ENCODE measurements at places on chromosomes 16 and 17. TPM values are rescaled to one million over a fixed set of nuclear protein-coding genes. Genes with fewer than 3 reads are reported as not detected.
A peak's percentile ranks its signal among the peaks of the same experiment; 100 is the strongest.

NUDT7 gene
- total RNA-seq: 2.8 TPM

TEKT5 gene
- not detected for total RNA-seq

FNDC8 gene
- not detected for total RNA-seq

PPP1R1B gene
- total RNA-seq: not detected

AFMID gene
- total RNA-seq: 16.5 TPM

TM4SF5 gene
- total RNA-seq: not detected

KCTD11 gene
- total RNA-seq: 5.4 TPM

CCL3 gene
- total RNA-seq: not detected

ARL16 gene
- total RNA-seq: 41.0 TPM

COG4 gene
- 78.0 TPM for total RNA-seq

FBXW10B gene
- total RNA-seq: 0.41 TPM

GRCh38 chr17:77869665-77870132 lies 88.8 kb upstream of the TNRC6C start:
- H3K36me3 ChIP-seq: no peaks in the 10 kb centered on the region
- no peak overlapping the region for H3K4me3 ChIP-seq
- H3K27me3 ChIP-seq: peaks cover 11% of the 10 kb centered on the region
- no peak overlapping the region for H3K27ac ChIP-seq
- H3K4me1 ChIP-seq: peaks cover 3% of the 10 kb centered on the region
- no peak for DNase-seq

GRCh38 chr17:1755827-1756262 lies 6.0 kb upstream of the SERPINF1 start:
- no peak overlapping the region for H3K4me3 ChIP-seq
- no peaks in the 10 kb centered on the region for H3K4me1 ChIP-seq
- no peak overlapping the region for H3K27ac ChIP-seq
- H3K36me3 ChIP-seq: no peaks in the 10 kb centered on the region
- H3K27me3 ChIP-seq: no peaks in the 10 kb centered on the region

DNA sequence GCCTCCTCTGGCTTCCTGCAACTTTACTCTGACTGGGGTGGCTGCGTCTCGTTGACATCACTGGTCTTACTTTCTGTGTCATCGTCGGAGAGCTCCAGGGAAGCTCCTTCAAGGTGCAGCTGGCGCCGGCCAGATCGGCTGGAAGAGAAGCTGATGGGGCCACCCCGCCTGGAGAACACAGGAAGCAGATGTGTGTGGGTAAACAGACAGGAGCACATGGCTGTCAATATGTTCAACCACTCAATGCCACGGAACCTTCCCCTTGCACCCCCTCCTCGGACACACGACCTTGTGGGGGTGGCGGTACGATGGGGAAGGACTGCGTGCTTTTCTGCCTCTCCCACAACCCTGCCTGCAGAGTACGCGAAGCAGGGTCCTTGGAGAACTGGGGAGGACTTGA lies 40.1 kb downstream of the NDEL1 start:
- DNase-seq: no peak
- H3K4me3 ChIP-seq: no peak overlapping the region
- H3K4me1 ChIP-seq: no peaks in the 10 kb centered on the region
- H3K27ac ChIP-seq: no peak overlapping the region

GRCh38 chr17:44221084-44221861 lies 1.8 kb upstream of the UBTF start:
- H3K27ac ChIP-seq: 0 out of 2 replicates have a peak overlapping the region, but pooled peaks have one; percentile 11
- H3K36me3 ChIP-seq: peaks cover 30% of the 10 kb centered on the region
- H3K27me3 ChIP-seq: no peaks in the 10 kb centered on the region

- H3K4me1 ChIP-seq: peaks cover 6% of the 10 kb centered on the region
- DNase-seq: no peak
- peaks cover 92% of the 10 kb centered on the region for H3K36me3 ChIP-seq
- no peak overlapping the region for H3K4me3 ChIP-seq
- H3K27ac ChIP-seq: no peak overlapping the region
Observed at GRCh38 chr17:64537488-64537887, 30.7 kb downstream of the CEP95 start.

DNA sequence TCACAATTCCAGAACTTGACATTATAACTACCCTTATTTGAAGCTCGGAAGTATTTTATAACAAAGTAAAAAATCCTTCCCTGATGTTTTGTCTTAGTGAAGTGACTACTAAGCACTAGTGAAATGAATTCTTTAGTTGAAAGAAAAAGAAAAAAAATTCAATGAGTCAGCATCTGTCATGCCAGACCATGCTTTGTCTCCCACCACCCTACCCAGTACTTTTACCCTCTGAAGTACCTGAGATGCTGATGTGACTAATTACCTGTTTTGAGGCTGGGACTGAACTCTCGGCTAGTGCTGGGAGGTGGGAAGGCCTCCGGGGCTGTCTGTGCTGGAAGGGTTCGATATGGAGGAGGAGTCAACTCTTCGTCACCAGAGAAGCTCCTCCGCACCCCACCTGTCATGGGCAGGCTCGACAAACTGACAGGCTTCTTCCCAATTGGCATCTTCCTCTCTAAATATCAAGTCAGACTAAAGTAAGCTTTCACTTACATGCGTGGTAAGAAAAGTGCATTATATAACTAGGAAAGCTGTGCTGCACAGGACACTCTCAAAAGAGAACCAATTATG lies 19.6 kb downstream of the NME2 start:
- no peaks in the 10 kb centered on the region for H3K27me3 ChIP-seq
- no peak overlapping the region for H3K27ac ChIP-seq
- H3K4me3 ChIP-seq: no peak overlapping the region
- H3K36me3 ChIP-seq: peaks cover 29% of the 10 kb centered on the region

- no peak overlapping the region for H3K27ac ChIP-seq
- H3K27me3 ChIP-seq: no peaks in the 10 kb centered on the region
- DNase-seq: no peak
- no peaks in the 10 kb centered on the region for H3K36me3 ChIP-seq
- H3K4me1 ChIP-seq: no peaks in the 10 kb centered on the region
Observed at GRCh38 chr17:21742326-21742725, 50.0 kb downstream of the KCNJ18 start.

DNA sequence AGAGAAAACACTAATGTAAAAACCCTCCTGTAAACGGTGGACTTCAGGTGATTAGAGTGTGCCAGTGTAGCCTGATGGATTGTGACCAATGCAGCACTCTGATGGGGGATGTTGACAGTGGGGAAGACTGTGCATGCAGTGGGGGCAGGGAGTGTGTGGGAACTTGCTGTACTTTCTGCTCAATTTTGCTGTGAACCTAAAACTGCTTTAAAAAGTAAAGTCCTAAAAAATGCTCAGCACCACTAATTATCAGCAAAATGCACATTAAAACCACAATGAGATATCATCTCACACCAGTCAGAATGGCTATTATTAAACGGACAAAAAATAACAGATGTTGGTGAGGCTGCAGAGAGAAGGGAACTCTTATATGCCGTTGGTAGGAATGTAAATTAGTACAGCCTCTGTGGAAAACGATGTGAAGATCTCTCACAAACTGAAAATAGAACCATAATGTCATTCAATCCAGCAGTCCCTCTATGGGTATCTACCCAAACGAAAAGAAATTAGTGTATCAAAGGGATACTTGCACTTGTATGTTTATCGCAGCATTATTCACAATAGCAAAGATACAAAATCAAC lies 9.7 kb upstream of the ULK2 start:
- no peaks in the 10 kb centered on the region for H3K36me3 ChIP-seq
- H3K4me1 ChIP-seq: no peaks in the 10 kb centered on the region
- H3K4me3 ChIP-seq: no peak overlapping the region
- no peak overlapping the region for H3K27ac ChIP-seq
- H3K27me3 ChIP-seq: no peaks in the 10 kb centered on the region

- peaks cover 1% of the 10 kb centered on the region for H3K36me3 ChIP-seq
- H3K4me3 ChIP-seq: no peak overlapping the region
- H3K27ac ChIP-seq: no peak overlapping the region
- H3K27me3 ChIP-seq: no peaks in the 10 kb centered on the region
- DNase-seq: no peak
Observed at GRCh38 chr16:83818276-83818675, 10.5 kb downstream of the HSBP1 start.

GRCh38 chr16:73043828-73044467 lies 4.0 kb downstream of the ZFHX3 start:
- DNase-seq: no peak
- H3K4me1 ChIP-seq: peaks cover 39% of the 10 kb centered on the region
- peaks cover 3% of the 10 kb centered on the region for H3K36me3 ChIP-seq

DNA sequence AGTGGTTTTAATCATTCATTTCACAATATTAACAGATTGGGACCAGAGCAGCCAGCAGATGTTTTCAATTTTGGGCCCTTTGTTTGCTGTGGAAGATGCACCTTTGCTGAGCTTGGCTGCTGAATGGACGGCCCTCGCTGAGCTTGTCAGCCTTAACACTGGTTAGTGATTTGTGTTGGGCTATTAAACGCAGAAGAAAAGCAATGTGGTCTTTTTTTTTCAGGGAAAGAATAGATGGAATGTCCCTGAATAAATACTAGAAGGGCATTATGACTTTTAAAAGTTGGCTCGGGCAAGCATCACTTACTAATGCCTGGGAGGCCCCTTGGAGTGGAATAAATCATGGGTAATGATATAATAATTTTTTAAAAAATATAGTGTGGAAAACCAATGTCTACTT lies 297.0 kb downstream of the MAP2K6 start:
- no peaks in the 10 kb centered on the region for H3K27me3 ChIP-seq
- H3K36me3 ChIP-seq: no peaks in the 10 kb centered on the region
- no peak overlapping the region for H3K27ac ChIP-seq
- no peak for DNase-seq
- no peaks in the 10 kb centered on the region for H3K4me1 ChIP-seq

DNA sequence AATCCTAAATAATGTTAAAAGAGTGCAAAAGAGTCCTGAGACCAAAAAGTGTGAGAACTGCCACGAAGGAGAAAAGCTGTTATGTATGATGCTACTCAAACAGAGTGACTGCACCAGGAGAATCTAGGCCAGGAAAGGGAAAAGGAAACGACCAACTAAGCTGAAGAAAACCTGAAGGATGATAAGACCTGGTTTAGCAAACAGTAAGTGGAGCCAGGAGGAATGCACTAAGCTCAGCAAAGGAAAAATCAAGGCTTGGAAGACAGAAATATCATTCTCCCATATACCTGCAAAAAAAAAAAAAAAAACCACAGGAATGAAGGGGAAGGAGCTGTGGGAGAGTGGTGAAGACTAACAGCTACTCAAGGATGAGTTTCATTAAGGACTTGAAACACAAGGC lies 21.1 kb downstream of the CMC2 start:
- DNase-seq: no peak
- peaks cover 14% of the 10 kb centered on the region for H3K4me1 ChIP-seq
- no peak overlapping the region for H3K27ac ChIP-seq

- no peak for DNase-seq
- H3K4me1 ChIP-seq: peaks cover 8% of the 10 kb centered on the region
Observed at GRCh38 chr16:54934481-54935265, 4.0 kb downstream of the IRX5 start.

GRCh38 chr16:20137194-20137593 lies 63.5 kb upstream of the GPR139 start:
- H3K27ac ChIP-seq: no peak overlapping the region
- no peaks in the 10 kb centered on the region for H3K4me1 ChIP-seq
- H3K27me3 ChIP-seq: no peaks in the 10 kb centered on the region
- no peak overlapping the region for H3K4me3 ChIP-seq

GRCh38 chr16:25265968-25266367 lies 8.3 kb upstream of the ZKSCAN2 start:
- H3K36me3 ChIP-seq: peaks cover 23% of the 10 kb centered on the region
- no peak overlapping the region for H3K4me3 ChIP-seq
- DNase-seq: no peak
- H3K27ac ChIP-seq: no peak overlapping the region
- H3K27me3 ChIP-seq: no peaks in the 10 kb centered on the region
- no peaks in the 10 kb centered on the region for H3K4me1 ChIP-seq

- no peaks in the 10 kb centered on the region for H3K27me3 ChIP-seq
- no peaks in the 10 kb centered on the region for H3K36me3 ChIP-seq
- H3K4me3 ChIP-seq: no peak overlapping the region
Observed at GRCh38 chr16:10782628-10783027, 36.0 kb downstream of the TVP23A start.

GRCh38 chr17:30476726-30477082 lies 504 bp upstream of the GOSR1 start:
- peak overlapping the region; percentile 67 for H3K4me3 ChIP-seq
- peaks cover 33% of the 10 kb centered on the region for H3K36me3 ChIP-seq
- H3K27me3 ChIP-seq: no peaks in the 10 kb centered on the region
- peaks cover 8% of the 10 kb centered on the region for H3K4me1 ChIP-seq

DNA sequence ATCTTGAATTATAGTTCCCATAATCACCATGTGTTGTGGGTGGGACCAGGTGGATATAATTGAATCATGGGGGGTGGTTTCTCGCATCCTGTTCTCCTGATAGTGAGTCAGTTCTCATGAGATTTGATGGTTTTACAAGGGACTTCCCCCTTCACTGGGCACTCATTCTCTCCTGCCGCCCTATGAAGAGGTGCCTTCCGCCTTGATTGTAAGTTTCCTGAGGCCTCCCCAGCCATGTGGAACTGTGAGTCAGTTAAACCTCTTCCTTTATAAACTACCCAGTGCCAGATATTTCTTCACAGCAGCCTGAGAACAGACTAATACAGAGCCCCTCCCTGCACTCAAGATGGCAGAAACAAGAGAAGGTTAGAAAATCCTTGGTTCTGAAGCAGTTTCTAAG lies 26.4 kb downstream of the LDAF1 start:
- peaks cover 12% of the 10 kb centered on the region for H3K36me3 ChIP-seq
- no peak overlapping the region for H3K27ac ChIP-seq

GRCh38 chr16:23679274-23679985 lies 741 bp downstream of the PLK1 start:
- H3K27me3 ChIP-seq: no peaks in the 10 kb centered on the region
- DNase-seq: peak; percentile 70
- H3K36me3 ChIP-seq: peaks cover 62% of the 10 kb centered on the region
- H3K27ac ChIP-seq: peak overlapping the region; percentile 50
- H3K4me3 ChIP-seq: peak overlapping the region; percentile 69

DNA sequence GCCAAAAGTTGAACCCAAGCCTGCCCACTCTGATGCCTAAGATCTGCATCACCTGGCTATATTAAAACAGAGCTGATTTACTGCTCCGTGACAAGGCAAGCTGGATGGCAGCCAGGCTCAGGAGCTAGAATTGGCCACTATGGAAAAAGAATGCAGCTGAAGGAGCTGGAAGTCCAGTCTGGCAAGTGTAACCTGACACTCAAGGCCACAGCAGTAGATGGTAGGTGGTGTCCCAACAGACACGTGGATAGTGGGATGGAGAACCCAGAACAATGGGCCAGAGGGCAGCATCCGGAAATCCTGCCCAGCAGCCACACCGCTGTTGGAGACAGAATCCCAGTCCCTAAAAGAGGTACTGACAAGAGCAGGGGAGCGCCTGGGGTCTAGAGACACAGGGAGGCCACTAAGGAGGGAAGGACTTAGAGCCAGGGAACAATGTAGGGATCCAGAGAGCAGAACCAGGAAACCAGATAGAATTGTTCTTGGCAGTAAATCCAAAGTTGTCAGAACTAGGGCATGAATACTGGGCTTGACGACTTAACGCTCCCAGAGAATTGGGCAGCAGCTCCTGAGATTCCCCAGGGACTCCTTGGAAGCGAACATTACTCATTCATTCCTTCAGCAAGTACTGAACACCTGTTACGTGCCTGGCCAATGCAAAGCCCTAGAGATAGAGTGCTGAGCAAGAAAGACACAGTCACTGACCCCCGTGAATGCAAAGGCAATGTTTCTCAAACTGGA lies 85.7 kb downstream of the CDYL2 start:
- no peak overlapping the region for H3K27ac ChIP-seq
- no peak overlapping the region for H3K4me3 ChIP-seq
- no peaks in the 10 kb centered on the region for H3K36me3 ChIP-seq
- no peaks in the 10 kb centered on the region for H3K4me1 ChIP-seq
- no peak for DNase-seq
